ENCODE measurements at places on chromosomes 5 and 9. TPM values are rescaled to one million over a fixed set of nuclear protein-coding genes. Genes with fewer than 3 reads are reported as not detected.

DNA sequence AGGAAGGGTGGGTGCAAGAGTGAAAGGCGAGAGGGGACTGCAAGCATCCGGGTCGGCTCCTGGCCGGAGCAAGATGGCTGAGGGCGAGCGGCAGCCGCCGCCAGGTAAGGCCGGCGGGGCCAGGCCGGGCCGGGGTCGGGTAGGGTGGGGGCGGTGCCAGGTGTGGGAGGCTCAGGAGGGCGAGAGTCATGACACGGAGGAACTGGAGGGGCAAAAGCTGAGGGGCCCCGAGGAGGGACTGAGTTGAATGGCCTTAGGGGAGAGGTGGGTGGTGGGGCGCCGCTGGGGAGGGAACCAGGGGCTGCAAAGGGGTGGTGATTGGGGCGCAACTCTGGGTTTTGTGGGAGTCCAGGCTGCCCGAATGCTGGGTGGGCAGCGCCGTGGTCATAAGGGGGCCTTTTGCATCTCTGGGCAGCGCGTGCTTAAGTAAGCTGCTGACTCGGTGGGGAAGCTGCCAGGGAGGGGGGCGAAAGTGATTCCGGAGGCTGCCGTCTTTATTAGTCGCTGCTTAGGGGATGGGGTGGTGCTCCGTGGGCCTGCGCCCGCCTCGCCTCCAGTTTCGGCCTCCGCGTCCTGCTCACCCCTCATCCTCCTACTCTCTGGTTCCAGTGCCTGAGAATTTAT lies 425 bp downstream of the PTPA start:
- H3K4me3 ChIP-seq = peak overlapping the region; percentile 96
- H3K36me3 ChIP-seq = no peaks in the 10 kb centered on the region
- peak overlapping the region; percentile 89 for H3K27ac ChIP-seq
- H3K4me1 ChIP-seq = no peaks in the 10 kb centered on the region
- H3K27me3 ChIP-seq = no peaks in the 10 kb centered on the region
- peak; percentile 45 for DNase-seq

DNA sequence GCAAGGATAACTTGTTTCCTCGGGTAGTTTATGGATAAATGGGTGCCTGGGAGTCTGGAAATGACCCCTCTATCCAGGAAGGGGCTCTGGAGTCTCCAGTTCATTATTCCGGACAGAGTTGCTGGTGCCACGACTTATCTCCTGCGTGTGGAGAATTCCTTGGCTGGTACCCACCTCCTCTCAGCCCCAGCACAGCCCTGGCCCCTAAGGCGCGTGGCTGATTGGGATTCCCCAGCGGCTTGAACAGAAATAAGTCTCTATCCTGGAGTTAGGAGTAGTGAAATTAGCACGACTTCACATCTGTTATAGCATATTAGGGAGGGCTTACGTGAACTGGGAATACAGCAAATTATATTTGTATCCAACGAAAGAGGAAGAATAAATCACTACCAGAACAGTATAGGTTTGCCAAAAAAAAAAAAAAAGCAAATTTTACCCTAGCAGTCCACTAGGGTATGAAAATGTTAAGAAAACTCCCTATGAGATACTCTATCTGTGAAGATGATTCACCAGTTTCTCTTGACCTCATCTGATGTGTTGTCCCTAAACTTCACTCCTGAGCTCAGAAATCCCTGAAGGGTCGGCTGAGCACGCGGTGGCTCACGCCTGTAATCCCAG lies 172.5 kb upstream of the OTULINL start:
- H3K27me3 ChIP-seq = no peaks in the 10 kb centered on the region
- peak overlapping the region; percentile 63 for H3K27ac ChIP-seq
- DNase-seq = peak; percentile 39
- H3K36me3 ChIP-seq = no peaks in the 10 kb centered on the region
- no peak overlapping the region for H3K4me3 ChIP-seq

GRCh38 chr5:174532455-174533453 lies 191.6 kb upstream of the MSX2 start:
- no peak overlapping the region for H3K4me3 ChIP-seq
- no peaks in the 10 kb centered on the region for H3K4me1 ChIP-seq
- H3K27ac ChIP-seq = no peak overlapping the region
- no peaks in the 10 kb centered on the region for H3K36me3 ChIP-seq

- no peak overlapping the region for H3K27ac ChIP-seq
- no peaks in the 10 kb centered on the region for H3K36me3 ChIP-seq
- no peak for DNase-seq
- no peak overlapping the region for H3K4me3 ChIP-seq
- no peaks in the 10 kb centered on the region for H3K27me3 ChIP-seq
These were observed 234.5 kb downstream of the CRB2 start for GRCh38 chr9:123590499-123590898.

DNA sequence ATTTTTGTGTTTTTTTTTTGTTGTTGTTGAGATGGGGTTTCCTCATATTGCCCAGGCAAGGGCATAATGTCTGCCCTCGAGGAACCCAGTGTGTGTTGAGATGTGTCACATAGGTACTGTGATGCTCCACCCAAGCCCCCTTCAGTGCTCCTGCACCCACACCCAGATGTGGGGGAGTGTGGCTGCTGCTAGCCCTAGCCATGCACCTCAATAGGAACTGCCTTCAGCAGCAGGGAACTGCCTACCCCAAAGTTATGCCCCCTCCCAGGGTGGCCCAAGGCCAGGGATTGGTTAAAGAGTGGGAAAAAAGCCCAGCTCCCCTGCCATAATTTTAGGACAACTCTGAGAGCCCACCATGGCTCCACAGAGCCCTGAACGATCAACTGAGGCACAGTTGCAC lies 33.3 kb upstream of the EPB41L4B start:
- no peaks in the 10 kb centered on the region for H3K27me3 ChIP-seq
- no peak overlapping the region for H3K27ac ChIP-seq
- H3K4me3 ChIP-seq = no peak overlapping the region
- H3K36me3 ChIP-seq = no peaks in the 10 kb centered on the region
- no peak for DNase-seq
- H3K4me1 ChIP-seq = no peaks in the 10 kb centered on the region

DCAF12 gene
- 28.9 TPM for total RNA-seq

MARCOL gene
- not detected for total RNA-seq

WDR38 gene
- total RNA-seq = not detected

FREM1 gene
- 7.6 TPM for total RNA-seq

Measured in uterus (tissue), 4 donors.